ENCODE measurements at places on chromosomes 2 and 18.
A peak's percentile ranks its signal among the peaks of the same experiment; 100 is the strongest.

GRCh38 chr18:54294274-54294673, 25.0 kb downstream of the POLI start:
- no peak for DNase-seq

GRCh38 chr2:240134956-240135520, 1.1 kb downstream of the COPS9 start:
- DNase-seq = peak; percentile 28

GRCh38 chr2:43708891-43709290, 32.7 kb upstream of the C1GALT1C1L start:
- no peak for DNase-seq

- no peak for DNase-seq
These were observed 45.6 kb upstream of the RNU4ATAC start for GRCh38 chr2:121485039-121485438.

GRCh38 chr18:61199171-61199848, 133.9 kb upstream of the CDH20 start:
- DNase-seq = no peak

GRCh38 chr2:86675511-86676015, 44.5 kb upstream of the RMND5A start:
- no peak for DNase-seq

DNA sequence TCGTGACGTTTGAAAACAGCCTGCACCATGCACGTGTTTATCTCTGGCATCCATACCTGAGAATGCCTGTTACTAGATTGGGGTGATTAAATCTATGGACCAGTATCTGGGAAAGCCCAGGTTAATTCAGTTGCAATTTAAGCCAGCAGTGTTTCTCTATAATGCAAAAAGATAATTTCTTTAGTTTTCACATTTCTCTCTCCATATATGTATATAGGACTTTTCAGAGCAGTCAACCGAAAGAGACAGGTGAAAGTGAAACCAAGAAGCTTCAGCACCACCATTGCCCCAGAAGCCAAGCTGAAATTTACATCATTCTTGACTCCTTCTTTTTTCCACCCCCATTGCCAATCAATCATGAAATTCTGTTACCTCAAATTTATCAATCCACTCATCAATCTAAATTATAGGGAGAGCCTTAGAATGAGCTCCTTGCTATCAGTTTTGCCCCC, 2.7 kb upstream of the LRP2 start:
- DNase-seq = no peak

- no peak for DNase-seq
These were observed 1453.1 kb upstream of the SLC39A10 start for GRCh38 chr2:194203898-194204297.

- DNase-seq = peak; percentile 74
These were observed 11.4 kb downstream of the ID2 start for GRCh38 chr2:8693157-8693821.

DNA sequence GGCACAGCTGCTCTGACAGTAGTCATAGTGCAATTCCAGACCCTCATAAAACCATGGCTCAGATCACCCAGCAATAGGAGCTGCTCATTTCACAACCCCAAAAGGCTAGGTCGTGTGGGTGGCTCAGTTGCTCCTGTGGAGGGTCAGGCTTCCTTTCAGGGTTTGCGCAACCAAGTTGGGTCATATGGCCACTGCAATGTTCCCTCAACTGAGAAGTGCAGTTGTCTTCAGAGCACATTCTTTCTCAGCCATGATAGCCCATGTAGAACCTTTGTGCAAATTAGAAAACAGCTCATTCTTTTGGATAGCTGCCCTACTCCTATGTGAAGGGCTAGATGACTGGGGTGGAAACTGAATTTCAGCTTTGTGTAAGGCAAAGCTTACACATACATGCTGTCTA, 3.2 kb downstream of the SERPINB13 start:
- no peak for DNase-seq

DNA sequence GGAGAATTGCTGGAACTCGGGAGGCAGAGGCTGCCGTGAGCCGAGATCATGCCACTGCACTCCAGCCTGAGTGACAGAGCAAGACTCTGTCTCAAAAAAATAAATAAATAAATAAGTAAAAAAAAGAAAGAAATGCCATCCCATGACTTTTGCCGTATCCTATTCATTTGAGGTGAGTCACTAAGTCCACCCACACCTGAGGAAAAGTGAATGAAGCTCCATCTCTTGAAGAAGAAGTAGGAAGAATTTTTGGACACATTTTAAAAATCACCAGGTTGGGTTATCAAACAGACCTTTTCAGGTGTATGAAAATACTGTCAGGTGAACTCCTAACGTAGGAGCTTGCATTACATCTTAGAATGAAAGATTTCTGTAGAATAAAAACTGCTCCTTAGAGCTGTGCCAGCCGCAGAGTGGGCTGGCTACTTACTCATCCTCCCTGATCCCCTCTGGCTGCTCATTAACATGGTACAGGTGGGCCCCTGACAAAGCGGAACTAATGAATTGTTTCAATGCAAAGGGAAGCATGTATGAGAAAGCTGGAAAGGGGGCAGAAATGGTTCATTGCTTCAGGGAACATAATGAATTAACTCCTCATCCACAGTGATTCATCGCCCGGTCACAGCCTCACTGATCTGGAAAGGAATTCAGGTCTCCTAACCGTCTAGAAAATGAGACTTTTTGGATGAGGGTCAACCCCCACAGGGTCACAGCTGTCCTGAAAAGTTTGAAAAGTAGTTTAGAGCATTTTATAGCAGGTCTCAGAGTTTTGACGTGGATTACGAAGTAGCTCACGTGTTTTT, 191.4 kb downstream of the SPP2 start:
- DNase-seq = peak; percentile 65

GRCh38 chr2:145759228-145759915, 1239.5 kb upstream of the ZEB2 start:
- no peak for DNase-seq

- no peak for DNase-seq
These were observed 386 bp upstream of the YIPF4 start for GRCh38 chr2:32277363-32277673.

All from islet precursor cell (in vitro differentiated cells).